NCI-H226 (cell line): ENCODE measurements at places on chromosomes 5 and 9.

DNA sequence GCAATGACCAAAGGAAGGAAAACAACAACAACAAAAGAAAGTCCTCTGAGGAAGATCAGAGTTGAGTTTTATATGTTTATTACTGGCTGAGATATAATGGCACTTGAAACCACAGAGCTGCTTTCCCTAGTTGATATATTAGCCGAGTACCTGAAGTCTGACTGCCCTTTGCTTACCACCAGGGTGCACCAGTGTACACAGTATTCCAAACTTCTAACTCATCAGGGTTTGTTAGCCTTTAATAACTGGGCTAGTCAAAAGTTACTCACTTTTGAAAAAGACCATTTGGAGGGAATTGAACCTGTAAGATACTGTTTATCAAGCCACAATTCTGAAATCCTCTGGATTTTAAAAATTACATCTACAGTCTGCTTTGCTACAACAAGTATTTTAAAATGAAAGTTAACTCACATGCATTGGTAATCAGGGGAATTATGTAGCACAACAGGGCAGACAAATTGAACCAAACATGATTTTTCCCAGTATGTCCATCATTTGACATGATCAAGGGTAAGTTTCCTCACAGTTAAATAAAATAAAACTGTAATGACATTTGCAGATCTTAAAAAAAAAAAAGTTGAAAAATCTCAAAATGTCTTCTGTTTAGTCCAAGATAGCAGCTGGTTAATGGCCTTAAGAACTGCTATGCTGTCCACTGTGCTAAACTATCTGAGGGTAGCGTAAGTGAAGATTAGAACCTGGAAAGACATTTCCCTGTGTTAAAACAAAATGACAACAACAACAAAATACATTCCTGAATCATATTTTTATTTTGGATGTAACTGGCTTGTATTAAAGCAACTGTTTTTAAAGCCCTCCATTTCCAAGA lies 57.3 kb upstream of the C6 start:
- peak; percentile 7 for DNase-seq

DNA sequence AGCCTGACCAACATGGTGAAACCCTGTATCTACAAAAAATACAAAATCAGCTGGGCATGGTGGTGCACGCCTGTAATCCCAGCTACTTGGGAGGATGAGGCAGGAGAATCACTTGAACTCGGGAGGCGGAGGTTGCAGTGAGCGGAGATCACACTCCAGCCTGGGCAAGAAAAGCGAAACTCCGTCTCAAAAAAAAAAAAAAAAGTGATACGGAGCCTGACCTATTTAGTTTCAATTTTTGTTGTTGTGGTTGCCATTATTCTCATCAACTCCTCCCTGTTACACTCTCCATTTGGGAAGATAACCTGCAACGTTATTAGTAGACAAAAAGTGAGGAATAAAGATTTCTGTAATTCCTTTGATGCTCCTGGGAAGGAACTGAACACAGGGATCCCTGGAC lies 1.3 kb downstream of the STOM start:
- no peak for DNase-seq

DNA sequence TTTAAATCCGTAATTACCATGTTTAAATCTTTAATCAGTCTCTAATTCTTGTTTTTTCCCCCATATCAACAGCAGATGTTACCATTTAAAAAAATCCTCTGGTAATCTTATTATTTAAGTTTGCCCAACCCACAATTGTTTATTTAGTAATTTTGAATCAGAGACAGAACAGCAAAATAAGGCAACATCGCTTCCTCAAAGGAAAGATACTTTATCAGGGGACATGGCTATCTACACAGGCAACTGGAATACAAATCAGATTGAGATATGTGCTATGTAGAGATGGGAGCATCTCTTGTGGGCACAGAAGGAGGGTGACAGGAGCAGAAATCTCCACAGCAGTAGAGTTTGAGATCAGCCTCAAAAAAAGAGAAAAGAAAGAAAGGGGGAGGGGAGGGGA lies 674.4 kb downstream of the SEMA5A start:
- no peak for DNase-seq

DNA sequence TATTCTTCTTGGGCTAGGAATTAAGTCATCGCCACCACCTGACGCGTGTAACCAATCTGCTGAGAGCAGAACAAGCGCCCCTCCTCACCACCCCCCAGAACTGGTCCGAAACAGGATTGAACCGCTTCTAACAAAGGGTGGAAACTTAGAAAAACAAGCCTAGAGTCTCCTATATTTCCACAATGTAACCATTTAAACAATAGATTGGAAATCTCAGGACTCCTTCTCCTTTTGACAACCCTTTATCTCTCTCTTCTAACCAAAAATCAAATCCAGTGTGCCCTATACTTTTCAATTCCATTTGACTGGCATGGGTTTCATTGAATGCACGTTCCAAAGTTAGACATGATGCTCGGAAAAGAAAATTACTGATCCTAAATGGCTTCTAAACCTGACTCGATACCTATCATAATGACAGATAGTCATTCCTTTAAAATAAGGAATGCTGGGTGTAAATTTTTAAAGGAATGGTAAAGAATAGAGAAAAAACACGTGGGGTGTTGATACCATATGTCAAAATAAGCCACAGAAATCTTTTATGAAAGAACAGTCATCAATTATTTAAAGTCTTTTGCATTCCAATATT lies 1.2 kb downstream of the ARRDC3 start:
- peak; percentile 69 for DNase-seq

GRCh38 chr9:25773805-25774204 lies 95.6 kb upstream of the TUSC1 start:
- DNase-seq: no peak

DNA sequence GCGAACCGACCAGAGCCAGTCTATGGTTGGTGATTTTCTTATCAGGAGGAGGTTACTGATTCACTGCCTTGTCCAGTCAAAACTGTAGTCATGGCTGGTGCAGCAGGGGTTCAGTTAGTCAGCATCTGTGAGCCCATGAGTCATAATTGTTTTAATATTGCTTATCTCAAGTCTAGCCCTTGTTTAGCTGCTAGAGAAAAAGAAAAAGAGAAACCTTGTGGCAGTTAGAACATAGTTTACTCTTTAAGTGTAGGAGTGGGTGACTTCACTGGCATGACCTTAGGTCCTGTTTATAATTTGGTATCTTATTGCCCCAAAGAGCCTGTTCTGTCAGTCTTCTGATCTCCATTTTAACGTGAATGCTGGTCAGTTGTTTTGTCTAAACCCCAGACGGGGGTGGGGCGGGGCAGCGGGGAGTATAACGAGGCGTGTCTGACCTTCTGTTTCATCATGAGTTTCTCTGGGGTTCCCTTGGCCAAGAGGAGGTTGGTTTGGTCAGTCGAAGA lies 76.9 kb upstream of the NFIL3 start:
- peak; percentile 89 for DNase-seq

- no peak for DNase-seq
These were observed 497.6 kb downstream of the RASEF start for GRCh38 chr9:82565188-82565969.

- peak; percentile 96 for DNase-seq
These were observed 9.9 kb upstream of the FBP1 start for GRCh38 chr9:94649100-94649819.
